ENCODE measurements at places on chromosomes 5 and 9.

DNA sequence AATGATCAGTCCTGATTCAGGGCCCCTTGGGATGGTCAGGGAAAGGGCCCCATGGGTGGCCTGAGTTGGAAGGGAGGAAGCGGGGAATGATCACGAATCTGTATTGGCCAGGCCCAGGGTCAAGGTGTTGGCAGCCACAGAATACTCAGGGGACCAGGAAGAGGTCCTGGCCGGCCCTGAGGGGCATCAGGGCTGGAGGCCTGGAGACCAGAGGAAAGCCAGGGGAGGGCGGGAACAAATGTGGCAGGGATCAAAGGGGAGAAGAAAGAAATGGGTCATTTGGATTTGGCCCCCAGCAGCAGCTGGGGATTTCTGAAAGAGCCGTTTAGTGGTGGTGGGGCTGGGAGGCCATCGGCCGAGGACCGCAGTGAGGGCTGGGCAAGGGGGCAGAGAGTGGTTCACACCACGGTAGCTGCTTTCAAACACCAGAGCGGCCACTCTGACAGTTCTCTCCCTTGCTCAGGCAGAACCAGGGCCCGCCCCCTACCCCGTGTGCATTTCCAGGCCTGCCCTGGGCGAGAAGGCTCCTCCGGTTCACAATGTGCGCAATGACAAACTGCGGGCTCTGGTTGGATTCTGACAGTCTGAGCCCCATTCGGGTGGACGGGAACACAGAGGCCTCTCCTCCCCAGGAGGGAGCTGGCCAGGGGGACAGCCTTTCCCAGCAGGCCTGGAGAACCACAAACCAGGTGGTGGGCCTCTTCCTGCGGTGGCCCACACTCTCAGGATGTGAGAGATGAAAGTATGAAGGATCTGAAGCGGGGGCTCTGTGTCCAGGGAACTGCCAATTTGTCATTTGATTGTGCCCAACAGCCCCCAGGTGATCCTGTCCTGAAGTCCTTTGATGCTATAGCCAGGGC lies 220.3 kb upstream of the IER5L start:
- DNase-seq: no peak

- no peak for DNase-seq
Observed at GRCh38 chr5:68757626-68758212, 336.1 kb upstream of the SLC30A5 start.

- no peak for DNase-seq
Observed at GRCh38 chr5:4553978-4554377, 586.2 kb upstream of the ADAMTS16 start.

GRCh38 chr5:107263387-107264018 lies 407.2 kb downstream of the EFNA5 start:
- DNase-seq: no peak

- DNase-seq: no peak
Observed at GRCh38 chr5:147483188-147483790, 26.6 kb downstream of the DPYSL3 start.

- no peak for DNase-seq
Observed at GRCh38 chr5:6261668-6262067, 116.7 kb downstream of the MED10 start.

DNA sequence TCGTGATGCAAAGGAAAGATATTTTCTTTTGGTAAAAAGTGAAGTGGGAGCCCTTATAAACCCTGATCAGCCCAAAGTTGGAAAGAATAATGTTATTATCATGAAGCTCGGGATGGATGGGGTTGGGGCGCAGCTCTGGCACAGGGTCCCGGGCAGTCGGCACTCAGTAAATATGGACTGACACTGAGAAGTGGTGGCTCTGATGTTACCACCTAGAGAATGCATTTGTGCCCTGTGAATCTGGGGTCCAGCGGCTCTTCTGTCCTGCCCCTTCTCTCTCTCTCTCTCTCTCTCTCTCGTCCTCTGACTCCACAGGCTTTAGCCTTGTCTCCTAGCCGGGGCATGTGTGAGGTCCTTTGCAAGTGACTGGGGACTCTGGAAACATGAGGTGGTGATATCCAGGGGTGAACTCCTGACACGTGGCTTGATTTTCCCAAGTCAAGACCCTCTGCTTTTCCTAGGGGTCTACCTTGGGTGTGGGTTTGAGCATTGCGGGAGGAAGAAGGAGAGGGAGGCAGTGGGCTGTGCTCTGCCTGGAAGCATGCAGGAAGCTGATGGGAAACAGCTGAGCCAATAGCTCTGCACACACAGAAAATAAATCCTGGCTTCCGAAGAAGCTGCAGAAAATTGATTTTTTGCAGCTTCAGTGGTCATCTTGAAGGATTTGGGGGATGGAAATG lies 162.7 kb downstream of the MACROH2A1 start:
- DNase-seq: no peak

GRCh38 chr5:109080896-109081295 lies 328.9 kb downstream of the PJA2 start:
- DNase-seq: no peak

- DNase-seq: no peak
Observed at GRCh38 chr5:154475591-154476353, 2.3 kb downstream of the HAND1 start.

GRCh38 chr9:87229108-87229507 lies 268.6 kb upstream of the DAPK1 start:
- DNase-seq: no peak

DNA sequence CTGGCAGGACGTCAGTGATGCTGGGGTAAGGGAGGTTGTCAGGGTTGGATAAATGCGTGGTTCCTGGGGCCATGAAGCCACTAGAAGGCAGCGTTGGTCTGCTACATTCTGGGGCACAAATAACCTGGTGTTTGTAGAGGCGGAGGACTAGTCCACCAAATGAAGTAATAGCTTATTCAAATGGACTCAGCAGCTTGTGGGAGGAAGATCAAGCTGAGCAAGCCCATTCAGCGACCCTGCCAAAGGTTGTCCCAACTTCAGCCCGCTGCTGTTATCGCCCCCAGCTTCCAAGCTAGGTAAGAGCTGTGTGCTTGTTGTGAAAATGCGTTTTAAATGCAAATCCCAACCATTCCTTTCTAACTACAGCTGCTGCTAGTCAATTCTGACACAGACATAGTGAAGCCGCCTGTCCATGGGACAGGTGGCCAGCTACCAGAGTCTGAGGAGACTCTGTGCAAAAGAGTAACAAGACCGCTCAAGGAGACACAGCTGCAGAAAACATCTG lies 7.6 kb upstream of the FAM240B start:
- no peak for DNase-seq

DNA sequence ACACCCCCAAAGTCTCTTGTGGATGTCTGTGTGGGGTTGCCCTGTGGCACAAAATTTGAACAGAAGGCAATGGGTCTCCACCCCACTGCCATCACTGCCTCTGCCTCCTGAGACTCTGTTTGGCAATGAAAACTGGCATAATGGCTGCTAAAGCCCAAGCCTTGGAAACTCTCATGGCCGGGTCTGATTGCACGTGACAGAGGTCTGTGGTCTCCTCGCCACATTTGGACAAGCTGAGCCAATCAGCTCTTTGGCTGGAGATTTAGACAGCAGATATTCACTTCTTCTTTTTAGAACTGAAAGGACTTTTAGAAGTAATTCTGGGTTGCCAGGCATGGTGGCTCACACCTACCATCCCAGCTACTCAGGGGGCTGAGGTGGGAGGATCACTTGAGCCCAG lies 5.5 kb downstream of the GGTA1 start:
- DNase-seq: no peak

GRCh38 chr9:135146241-135146640 lies 58.8 kb downstream of the OLFM1 start:
- no peak for DNase-seq

- no peak for DNase-seq
Observed at GRCh38 chr9:76419782-76420380, 25.7 kb upstream of the RFK start.

- DNase-seq: no peak
Observed at GRCh38 chr9:95188459-95188858, 129.1 kb downstream of the FANCC start.

GRCh38 chr5:170247363-170247762 lies 14.6 kb downstream of the C5orf58 start:
- no peak for DNase-seq

DNA sequence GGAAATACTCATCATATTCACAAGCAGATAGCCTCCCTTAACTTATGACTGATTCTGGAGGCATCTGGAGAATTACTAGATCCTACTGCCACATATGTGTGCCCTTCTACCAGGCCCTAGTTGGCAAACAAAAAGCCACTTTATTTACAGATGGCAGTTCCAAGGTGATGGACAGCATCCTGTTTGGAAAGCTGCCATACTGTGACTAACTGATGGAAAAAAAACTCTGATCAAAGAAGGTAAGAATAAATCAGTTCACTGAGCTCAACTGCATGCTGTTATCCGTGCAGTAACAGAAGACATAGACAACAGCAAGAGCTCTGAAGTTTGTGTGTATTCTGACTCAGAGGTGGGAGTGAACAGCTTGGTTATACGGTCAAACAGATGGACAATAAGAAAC lies 279.8 kb upstream of the POU5F2 start:
- no peak for DNase-seq

- DNase-seq: no peak
Observed at GRCh38 chr5:71786337-71787055, 67.4 kb downstream of the CARTPT start.

DNA sequence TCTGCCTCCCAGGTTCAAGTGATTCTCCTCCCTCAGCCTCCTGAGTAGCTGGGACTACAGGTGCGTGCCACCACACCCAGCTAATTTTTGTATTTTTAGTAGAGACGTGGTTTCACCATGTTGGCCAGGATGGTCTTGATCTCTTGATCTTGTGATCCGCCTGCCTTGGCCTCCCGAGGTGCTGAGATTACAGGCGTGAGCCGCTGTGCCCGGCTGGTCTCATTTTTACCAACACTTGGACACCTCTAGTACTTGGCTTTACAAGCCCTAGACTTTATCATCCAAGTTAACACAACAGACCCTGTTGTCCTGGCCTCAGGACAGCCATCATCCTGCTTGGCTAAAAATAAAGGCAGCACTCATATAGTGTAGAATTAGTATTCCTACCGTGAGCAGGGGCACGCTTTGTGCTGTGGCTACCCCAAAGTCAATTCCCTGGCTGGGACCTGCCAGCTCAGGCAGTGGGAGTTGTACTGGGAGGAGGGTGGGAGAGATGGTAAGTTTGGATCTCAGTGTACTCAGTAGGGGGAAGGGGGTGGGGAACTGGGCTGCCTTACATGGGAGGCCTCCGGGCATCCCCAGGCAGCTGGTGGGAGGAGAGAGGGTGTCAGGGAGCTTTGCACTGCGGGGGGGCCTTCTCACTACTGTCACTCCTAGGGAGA lies 6.6 kb downstream of the PDZD2 start:
- DNase-seq: no peak

DNA sequence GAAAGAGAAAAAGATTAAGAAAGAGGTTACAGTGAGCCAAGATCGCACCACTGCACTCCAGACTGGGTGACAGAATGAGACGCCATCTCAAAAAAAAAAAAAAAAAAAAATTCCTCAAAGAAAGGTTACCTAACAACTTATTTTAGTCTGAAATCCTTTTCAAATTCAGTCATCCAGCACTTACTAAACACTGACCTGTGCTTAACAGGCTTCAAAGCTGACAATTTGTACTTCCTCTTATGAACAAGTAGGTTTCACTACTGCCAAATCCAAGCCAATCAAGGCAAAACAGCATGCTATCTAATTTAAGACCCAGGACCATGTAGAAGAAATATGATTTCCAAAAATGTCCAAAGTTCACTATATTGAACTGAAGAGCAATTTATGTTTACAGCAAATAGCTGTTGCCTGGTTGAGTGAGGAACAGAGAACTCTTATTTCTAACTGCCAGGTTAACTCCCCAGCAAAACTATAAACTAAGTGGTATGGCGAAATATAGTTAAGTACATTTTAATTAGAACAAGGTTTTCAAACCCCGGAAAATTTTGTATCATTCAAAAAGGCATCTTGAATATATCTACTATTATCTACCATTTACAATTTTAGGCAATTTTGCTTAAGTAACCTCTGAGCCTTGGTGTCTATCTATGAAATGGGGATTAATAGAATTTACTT lies 13.4 kb downstream of the PWWP2A start:
- DNase-seq: no peak

GRCh38 chr5:68215898-68216244 lies 315 bp downstream of the PIK3R1 start:
- no peak for DNase-seq

DNA sequence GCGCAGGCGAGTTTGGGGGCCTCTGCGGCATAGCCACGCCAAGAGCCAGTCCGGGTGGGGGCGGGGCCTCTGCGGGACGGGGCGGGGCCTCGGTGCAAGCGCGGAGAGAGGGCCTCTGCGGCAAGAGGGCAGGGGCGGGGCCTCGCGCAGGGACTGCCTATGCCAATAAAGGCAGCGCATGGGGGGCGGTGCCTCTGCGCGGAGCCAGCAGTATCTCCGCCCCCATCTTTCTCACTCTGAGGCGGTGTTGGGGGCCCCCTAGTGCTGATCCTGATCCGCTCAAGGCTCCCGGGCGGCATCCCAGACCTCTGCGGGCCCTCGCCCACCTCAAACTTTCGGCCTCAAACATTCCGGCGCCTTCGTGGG lies 9.2 kb upstream of the GPRIN1 start:
- DNase-seq: peak; percentile 68

DNA sequence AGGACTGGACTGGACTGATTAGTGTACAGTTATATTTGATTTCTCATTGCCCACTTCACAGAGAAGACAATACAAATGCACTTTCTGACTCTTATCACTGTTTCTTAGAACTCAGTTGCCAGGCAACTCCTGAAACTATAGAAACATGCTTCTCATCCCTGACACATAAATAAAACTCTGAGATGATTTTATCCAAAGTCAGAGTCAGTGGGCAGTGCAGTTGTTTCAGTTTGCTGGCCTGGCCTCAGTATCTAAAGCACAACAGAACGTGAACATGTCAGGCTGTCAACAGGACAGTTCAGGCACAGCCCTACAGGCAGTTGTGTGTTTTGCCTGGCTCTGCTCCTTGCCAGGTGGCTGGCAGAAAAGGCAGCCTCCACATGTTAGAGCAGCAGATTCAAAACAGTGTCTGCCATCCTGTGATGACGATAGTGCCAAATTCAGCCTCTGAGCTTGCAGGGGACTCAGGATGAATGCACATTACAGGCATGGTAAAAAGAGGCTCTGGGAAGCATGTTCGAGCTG lies 65.1 kb upstream of the CCDC152 start:
- no peak for DNase-seq

DNA sequence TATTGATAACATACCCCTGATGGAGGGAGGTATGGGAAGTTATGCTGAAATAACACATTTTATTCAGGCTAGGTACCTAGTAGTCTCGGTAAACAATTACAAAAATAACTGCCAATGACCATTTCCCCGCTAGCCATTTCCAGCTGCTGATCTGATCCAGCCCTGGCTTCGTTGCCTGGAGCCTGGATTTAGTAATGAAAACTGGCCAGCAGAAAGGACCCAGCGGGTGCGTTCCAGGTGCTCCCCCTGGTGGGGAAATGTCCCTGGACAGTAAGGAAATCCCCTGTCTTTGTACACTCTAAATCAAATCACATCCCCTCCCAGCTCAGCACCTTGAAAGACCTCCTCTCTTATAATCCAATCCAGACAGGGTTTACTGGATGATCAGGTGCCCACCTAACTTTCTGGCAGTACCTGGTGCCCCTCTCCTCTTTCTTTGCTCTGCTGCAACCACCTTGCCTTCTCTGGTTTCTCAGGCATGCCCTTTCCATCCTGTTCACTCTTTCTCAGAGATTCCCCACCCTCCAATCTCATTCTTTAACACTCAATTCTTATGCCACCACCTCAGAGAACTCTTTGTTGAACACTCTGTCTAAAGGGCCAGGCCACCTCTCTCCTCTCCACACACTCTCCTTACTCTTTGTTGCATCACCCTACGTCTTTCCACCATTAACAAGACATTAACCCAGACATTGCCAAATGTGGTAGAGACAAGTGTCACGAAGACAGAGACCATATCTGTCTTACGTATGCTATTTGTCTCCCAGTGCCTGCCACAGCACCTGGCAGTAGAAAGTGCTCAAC lies 50.1 kb upstream of the SMAD5 start:
- peak; percentile 32 for DNase-seq

GRCh38 chr5:74328221-74328630 lies 312.3 kb downstream of the ENC1 start:
- DNase-seq: no peak
